ENCODE measurements at places on chromosomes 12 and 14.

DNA sequence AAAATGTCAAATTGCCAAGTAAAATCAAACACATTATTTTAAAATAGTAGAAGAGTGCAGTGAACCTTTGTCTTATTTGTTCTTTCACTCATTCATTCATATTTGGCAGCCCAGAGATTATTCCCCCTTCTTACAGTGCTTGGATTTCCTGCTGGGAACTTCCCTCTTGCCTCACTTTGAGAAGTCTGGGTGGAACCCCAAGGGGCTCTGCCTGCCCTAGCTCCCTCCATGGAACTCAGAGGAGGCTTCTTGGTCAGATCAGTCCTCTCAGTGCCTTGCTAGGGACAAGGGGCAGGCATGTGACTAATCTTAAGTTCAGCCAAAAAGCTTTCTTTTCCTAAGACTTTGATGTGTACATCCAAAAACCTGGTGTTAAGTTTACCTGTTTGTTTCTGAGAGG, 84.7 kb upstream of the OVCH1 start:
- DNase-seq, result no peak

DNA sequence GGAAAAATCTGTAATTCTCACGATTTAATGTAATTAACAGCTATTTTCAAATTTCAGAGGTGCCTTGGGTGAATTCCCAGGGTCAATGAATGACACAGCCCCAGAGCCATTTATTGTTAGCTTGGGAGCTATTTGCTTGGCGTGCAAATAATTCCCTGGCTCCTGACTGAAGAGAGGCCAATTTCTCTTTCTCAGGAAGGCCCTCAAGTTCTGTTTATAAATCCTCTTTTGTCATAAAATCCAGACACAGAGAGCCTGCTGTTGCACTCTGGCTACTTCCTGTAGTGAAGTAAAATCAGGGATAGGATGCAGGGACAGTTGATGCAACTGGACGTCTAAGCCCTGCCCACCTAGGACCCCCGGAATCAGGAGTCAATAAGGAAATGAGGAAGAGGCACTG, 154.3 kb downstream of the TMX1 start:
- peak; percentile 32 for DNase-seq

DNA sequence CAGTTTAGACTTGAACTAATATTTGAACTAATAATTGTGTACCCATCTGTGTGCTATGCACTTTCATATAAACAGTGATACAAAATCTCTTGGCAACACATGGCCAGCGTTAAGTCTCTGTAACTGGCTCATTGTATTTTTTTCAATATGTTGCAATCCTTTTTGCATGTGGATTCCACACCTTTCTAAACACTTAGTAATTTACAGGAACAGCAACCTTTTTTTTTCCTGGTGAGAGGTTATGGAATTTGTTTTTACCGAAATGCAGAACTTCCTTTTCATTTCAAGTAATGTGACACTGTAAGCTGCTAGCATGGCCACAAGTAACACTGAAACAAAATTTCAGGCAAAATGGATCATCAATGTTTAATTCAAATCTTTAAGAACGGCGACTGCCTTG, 45.4 kb upstream of the EPS8 start:
- DNase-seq, result no peak

- DNase-seq, result no peak
Observed at GRCh38 chr12:39065455-39065854, 160.1 kb upstream of the CPNE8 start.

- DNase-seq, result peak; percentile 89
Observed at GRCh38 chr14:59208224-59208814, 19.9 kb downstream of the DAAM1 start.

DNA sequence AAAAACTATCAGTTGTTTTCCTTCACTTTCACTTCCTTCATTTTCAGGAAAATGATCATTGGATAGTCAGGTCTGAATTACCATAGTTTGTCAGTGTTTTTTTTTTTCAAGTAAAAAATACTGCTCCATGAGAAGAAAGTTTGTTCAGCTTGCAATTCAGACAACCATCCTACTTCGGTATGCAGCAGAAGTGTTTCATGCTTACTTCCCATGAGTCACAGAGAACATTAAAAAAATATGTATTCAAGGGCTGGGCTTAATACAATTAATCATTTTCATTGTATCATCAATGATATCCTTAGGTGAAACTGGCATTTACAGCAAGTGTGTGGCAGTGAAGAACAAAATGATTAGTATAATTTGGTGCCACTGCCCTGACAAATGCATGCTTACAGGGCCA, 21.6 kb downstream of the PYM1 start:
- DNase-seq, result peak; percentile 75

- no peak for DNase-seq
Observed at GRCh38 chr14:92254786-92255185, 68.2 kb upstream of the SLC24A4 start.

DNA sequence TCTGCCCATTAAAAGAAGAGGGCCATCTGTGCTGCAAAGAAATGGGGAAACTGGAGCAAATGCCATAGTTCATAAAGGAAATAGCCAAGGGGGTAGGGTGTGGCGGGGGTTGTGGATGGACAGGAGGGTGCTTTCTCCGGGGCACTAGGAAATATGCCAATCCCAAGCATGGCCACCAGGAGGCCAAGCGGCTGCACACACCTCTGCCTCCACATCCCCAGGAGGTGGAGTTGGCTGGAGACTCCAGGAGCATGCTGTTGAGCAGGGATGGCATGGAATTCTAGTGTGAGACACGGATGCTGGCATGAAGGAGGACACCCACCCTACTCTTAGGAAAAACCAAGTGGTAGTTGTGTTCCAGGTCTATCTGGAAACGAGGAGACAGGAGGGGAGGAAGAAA, 25.2 kb downstream of the NID2 start:
- DNase-seq, result peak; percentile 64

DNA sequence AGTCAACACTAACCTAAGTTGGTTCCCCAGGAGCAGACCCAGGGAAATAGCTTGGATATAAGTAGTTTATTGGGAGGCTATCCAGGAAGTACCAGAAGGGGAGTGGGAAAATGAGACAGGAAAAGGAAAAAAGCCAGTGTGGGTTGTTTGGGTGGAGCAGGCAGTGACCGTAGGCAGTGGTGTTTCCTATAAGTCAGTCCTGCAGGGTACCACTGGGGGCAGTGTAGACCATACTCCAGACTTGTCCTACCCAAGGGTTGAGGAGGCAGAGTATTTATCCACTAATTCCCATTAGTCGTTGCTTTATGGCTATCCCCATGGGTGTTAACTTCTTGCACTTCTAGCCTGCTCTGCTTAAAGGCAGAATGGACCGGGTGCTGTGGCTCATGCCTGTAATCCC, 6.4 kb upstream of the CCDC60 start:
- DNase-seq, result no peak

- DNase-seq, result no peak
Observed at GRCh38 chr14:90720832-90721231, 95.4 kb downstream of the TTC7B start.

GRCh38 chr12:107917912-107918800, 143.7 kb downstream of the ASCL4 start:
- peak; percentile 49 for DNase-seq

GRCh38 chr12:78866518-78866917, 1.9 kb downstream of the SYT1 start:
- DNase-seq, result no peak

- no peak for DNase-seq
Observed at GRCh38 chr14:77790566-77791224, 9.2 kb upstream of the ADCK1 start.

DNA sequence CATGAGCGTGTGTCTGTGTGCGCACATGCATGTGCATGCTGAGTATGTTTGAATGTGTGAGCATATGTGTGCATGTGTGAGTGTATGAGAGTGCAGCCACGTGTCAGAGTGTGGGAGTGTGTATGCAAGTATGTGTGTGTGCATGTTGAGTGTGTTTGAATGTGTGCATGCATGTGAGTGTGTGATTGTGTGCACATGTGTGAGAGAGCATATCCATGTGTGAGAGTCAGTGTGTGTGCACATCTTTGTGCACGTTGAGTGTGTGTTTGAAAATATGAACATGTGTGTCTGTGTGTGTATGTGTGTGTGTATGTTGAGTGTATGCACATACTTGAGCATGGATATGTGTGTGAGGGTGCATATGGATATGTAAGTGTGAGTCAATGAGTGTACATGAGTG, 730.8 kb downstream of the VRK1 start:
- DNase-seq, result no peak

GRCh38 chr14:99212646-99213045, 59.4 kb downstream of the BCL11B start:
- no peak for DNase-seq

GRCh38 chr12:95790033-95790916, at the start of gene NTN4:
NTN4 (minus strand) TSS chr12:95790764; CDS start chr12:95790309, 455 bp downstream.
- peak; percentile 64 for DNase-seq

- DNase-seq, result no peak
Observed at GRCh38 chr12:121787063-121788025, 6.1 kb downstream of the RHOF start.

DNA sequence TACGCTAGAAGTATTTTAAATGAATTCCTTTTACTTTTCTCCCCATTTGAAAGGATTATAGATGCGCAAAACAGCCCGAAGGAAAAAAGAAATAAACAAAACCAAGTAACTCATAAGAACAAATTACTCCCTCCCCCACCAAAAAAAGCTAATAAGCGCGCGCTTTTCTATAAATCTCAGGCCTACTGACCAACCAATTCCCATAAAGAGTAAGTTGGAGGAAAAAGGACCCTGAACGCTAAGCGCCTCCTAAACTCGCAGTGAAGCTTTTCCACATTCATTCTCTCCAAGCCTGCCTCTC, 588 bp downstream of the MBIP start:
- DNase-seq, result no peak

GRCh38 chr14:45181806-45182205, 46.1 kb downstream of the FANCM start:
- no peak for DNase-seq

DNA sequence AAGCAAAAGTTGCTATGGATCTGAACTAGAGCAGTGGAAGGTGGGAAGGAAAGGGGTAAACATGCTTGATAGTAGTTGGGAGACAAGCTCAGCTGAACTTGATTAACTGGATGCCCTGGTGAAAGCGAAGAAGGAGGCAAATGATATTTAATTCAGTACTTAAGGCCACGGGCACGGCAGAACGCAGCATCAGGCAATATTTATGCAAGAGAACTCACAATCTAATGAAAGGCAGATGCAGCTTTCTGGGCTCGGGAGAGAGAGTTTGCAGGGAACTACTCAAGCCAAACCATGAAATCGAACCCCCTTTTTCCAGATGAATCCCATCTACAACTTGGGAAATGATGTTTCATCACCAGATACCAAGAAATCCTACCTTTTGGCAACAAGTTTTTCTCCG, 3.5 kb upstream of the CNIH1 start:
- no peak for DNase-seq

GRCh38 chr14:29548948-29549370, 378.7 kb downstream of the PRKD1 start:
- DNase-seq, result peak; percentile 79

DNA sequence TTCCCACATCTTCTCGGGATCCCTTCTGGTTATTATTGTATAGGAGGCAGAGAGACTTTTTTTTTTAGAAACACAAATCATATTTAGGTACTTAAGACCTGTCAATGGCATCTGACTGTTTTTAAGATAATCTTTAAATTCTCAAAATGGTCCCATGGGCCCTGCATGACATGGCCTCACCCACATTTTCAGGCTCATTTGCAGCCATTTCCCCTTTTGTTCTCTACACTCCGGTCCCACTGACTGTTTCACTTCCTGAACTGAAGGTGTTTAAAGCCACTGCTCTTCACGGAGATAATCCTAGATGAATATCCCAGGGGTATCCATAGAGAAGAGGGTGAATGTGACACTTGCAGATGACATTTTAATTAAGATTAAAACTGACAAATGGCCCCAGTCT, 12.3 kb upstream of the C12orf71 start:
- DNase-seq, result no peak

DNA sequence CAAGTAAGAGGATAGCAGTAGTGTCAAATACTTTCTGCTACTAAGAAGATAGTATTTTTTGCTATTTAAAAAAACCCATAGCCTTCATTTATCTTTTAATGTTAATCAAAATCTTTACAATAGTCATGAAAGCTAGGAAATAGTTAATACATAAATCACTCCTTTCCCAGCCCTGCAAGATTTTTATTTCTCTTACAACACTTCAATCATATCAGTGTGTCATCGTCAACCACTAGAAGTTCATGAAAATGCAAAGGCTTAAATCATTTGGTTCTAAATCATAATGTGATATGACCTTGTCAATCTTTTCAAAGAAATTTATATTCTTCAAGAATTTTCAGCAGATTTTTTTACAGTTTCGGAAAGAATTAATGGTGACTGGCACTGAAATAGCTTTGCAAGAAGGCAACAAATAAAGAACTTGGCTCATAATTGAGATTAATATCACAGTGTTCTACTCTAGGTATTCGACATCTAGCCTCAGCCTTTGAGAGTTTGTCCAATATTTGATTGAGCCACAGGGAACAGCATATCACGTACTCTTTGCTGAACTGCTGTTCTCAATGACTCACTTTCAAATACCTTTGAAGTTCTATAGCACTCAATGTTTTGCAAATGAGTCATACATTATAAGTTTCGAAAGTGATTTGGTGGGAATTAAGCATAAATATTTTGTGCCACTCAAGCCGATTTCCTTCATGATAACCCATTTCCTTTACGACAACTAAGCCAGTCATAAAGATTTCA, 384.0 kb upstream of the FOXG1 start:
- DNase-seq, result peak; percentile 87
